Sigmoid colon (tissue), 7 donors: ENCODE measurements at places on chromosomes 3 and 15. TPM values are rescaled to one million over a fixed set of nuclear protein-coding genes. Genes with fewer than 3 reads are reported as not detected.
A peak's percentile ranks its signal among the peaks of the same experiment; 100 is the strongest.

DNA sequence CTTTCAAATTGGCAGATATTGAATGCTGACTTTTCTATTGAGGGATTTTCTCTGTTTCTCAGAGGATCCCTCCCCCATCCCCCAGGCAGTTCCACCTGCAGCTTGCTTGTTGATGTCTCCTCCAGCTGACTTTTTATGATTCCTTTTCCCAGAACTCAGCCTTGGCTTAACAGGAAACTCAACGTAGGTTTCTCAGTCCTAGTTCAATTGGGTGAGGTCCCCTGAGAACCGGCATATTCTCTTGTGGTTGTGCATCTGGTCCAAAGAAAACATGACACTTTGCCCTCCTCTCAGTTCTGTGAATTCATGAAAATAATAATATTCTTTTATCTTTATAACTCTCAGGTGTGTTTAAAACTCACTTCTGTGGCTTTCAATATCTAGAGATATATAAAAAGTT is 1222.1 kb downstream of the OTOL1 start:
- no peaks in the 10 kb centered on the region for H3K36me3 ChIP-seq
- H3K4me3 ChIP-seq: no peak overlapping the region

GRCh38 chr3:43155464-43156121 is 49.7 kb upstream of the POMGNT2 start:
- no peak overlapping the region for H3K27ac ChIP-seq
- peaks cover 14% of the 10 kb centered on the region for H3K4me1 ChIP-seq
- H3K36me3 ChIP-seq: no peaks in the 10 kb centered on the region
- no peak overlapping the region for H3K4me3 ChIP-seq
- no peaks in the 10 kb centered on the region for H3K27me3 ChIP-seq

DNA sequence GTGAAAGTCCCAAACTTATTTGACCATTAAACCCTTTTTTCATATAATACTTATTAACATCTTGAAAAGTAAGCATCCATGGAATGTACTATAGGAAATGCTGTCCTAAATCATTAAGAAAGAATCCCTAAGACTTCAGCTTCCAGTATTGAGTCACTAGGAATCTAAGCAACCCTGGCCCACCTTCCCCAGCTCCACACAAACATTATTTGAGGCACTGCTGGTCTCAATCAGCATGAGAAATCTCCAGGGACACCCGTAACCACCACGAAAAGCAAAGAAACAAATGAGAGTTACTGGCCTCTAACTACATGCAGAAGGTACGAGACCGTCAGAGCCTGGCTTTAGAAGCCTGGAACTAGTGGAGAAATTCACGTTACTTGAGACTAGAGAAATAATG is 68.2 kb downstream of the POLQ start:
- H3K4me1 ChIP-seq: no peaks in the 10 kb centered on the region
- no peak for DNase-seq
- H3K27me3 ChIP-seq: no peaks in the 10 kb centered on the region
- H3K27ac ChIP-seq: no peak overlapping the region
- H3K4me3 ChIP-seq: no peak overlapping the region

- no peaks in the 10 kb centered on the region for H3K27me3 ChIP-seq
- H3K4me1 ChIP-seq: no peaks in the 10 kb centered on the region
- no peak overlapping the region for H3K27ac ChIP-seq
- H3K4me3 ChIP-seq: no peak overlapping the region
- no peaks in the 10 kb centered on the region for H3K36me3 ChIP-seq
These were observed 14.0 kb upstream of the DLL4 start for GRCh38 chr15:40915116-40915661.

DNA sequence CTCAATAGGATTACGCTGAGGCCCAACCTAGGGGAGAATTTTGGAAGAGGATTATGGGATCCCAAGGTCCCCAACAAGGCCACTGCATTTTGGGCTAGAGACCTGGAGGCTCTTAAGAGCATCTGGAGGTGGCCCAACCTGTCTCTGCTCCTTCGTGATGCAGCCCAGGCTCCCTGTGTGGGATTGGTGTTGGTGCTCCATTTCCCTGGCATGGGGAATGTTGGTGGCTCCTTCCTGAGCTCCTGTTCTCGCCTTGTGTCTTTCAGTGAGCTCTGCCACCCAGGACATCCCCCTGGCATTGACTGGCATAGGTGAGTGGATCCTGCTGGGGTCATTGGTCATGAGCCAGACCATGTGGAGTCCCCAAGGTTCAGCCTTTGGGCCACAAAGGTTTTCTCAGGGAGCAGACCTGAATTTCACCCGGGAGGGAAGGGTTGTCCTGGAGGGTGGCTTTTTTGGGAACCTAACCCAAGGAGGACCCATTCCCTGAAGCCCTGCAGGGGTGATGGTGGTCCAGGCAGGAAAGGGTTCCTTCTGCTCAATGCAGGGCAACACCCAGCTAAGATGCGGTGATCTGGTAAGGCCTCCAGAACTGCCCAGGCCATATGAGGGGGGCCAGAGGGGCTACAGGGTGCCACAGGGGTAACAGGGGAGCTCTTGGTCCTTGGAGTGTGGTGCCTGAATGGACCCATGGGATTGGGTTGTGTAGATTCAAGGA is 202.5 kb downstream of the UBE3A start:
- H3K4me1 ChIP-seq: no peaks in the 10 kb centered on the region
- peak; percentile 30 for DNase-seq
- no peaks in the 10 kb centered on the region for H3K27me3 ChIP-seq
- no peak overlapping the region for H3K4me3 ChIP-seq

DNA sequence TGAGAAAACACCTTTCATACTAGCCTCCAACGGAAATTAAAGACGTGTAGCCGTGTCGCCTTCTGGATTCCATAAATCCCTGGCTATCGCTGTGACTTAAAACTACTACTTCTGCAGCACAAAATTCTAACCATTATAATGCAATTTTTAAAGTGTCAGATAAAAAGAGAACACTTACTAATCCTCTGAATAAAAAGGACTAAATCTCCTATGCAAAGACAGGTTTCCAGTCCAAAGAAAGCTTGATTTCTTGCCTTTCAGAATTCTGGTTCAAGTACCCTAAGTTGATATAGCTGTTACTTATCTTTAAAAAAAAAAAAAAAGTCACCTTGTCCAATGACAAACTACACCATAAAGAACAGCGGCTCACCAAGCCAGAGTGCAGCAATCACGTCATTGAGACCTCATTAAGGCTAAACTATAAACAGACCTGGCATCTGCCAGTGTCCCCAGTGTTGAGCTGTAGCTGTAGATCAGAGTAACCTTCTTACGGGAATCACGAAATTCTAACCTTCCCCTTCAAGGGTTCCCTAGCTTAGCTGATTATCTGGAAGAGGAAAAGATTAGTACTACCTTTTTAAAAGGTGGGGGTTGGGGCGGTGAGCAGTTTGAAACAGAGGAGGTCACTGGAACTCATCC is 2.2 kb downstream of the ABCC5 start:
- DNase-seq: no peak
- H3K4me3 ChIP-seq: no peak overlapping the region
- H3K36me3 ChIP-seq: no peaks in the 10 kb centered on the region
- no peak overlapping the region for H3K27ac ChIP-seq

DNA sequence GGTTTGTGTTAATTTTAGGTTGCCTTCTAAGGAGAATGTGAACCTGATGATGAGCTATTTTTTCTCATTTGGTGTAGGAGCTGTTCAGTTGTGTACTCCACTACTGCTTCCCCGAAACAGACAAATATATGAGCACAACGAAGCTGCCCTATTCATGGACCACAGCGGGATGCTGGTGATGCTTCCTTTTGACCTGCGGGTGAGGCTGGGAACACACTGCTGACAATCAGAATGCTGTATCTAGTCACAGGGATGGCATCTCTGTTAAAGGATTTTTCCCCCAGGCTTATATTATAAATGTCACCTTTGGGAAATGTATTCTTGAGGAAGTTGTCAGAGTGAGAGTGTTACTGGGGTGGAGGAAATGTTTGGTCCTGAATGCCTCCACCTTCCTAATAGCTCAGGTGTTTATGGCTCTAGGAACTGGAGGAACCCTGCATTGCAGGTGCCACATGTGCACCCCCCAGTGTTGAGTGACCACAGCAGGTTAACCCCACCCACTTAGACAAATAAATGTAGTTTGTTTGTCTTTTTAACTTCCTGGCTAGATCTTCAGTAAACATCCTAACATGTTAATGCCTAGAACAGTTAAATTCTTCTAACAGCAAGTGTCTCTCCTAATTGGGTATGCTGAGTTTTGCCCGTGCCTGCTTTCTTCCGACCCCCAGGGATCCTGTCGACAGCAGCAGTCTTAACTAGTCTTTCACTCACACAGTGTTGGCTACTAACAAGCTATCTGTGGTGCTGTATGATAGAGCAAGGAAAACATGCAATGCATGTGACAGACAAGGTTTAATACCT is 35.7 kb downstream of the SRP14 start:
- peaks cover 92% of the 10 kb centered on the region for H3K36me3 ChIP-seq
- H3K4me1 ChIP-seq: no peaks in the 10 kb centered on the region
- no peak overlapping the region for H3K4me3 ChIP-seq
- no peak overlapping the region for H3K27ac ChIP-seq

GRCh38 chr15:64191971-64192830 is 29.4 kb upstream of the PPIB start:
- no peaks in the 10 kb centered on the region for H3K27me3 ChIP-seq
- H3K27ac ChIP-seq: no peak overlapping the region
- H3K36me3 ChIP-seq: peaks cover 4% of the 10 kb centered on the region
- no peaks in the 10 kb centered on the region for H3K4me1 ChIP-seq
- no peak overlapping the region for H3K4me3 ChIP-seq

- no peak for DNase-seq
- H3K4me1 ChIP-seq: peaks cover 27% of the 10 kb centered on the region
- no peaks in the 10 kb centered on the region for H3K36me3 ChIP-seq
- peak overlapping the region; percentile 76 for H3K4me3 ChIP-seq
- peaks cover 5% of the 10 kb centered on the region for H3K27me3 ChIP-seq
- no peak overlapping the region for H3K27ac ChIP-seq
These were observed 42.3 kb upstream of the ROPN1 start for GRCh38 chr3:124034016-124034843.

DNA sequence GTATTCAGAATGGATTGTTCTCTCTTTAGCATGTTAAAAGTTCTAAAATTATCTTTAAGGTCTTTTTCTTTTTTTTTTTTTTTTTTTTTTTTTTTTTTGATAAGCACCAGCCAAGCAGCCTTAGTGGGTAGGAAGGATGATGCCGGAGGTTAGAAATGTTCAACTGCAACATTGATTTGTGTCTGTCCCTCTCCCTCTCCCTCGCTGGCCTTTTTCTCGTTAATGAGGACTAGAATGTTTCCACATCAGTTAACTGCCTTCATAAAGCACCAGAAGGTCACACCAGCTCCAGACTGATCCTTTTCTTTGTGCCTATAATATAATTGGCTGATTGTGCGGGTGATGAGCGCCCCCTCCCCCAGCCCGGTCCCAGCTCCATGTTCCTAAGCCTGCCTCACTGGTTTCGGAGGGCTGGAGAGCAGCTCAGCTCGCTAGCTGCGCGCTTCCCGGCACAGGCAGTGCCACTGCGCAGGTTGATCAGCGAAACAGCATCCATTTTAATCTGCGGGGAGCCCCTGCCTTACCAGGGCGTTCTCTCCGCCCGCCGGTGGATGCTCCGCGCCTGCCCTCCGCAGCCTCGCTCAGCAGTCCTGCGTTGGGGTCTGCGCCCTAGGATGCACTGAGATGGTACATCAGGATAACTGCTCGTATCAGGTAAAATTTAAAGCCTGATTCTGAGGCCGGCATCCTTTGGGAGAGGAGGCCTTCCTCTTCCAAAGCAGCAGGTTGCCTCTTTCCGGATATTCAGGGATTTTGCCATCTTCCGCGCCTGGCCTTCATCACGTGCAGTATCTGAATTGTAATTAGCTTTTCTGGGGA is 148.9 kb upstream of the IL12A start:
- no peaks in the 10 kb centered on the region for H3K27me3 ChIP-seq
- H3K36me3 ChIP-seq: no peaks in the 10 kb centered on the region
- H3K4me1 ChIP-seq: no peaks in the 10 kb centered on the region
- peak within 1 kb of the TSS; percentile 41 for H3K4me3 ChIP-seq
- DNase-seq: peak; percentile 76

- no peaks in the 10 kb centered on the region for H3K36me3 ChIP-seq
- H3K4me3 ChIP-seq: no peak overlapping the region
- no peak overlapping the region for H3K27ac ChIP-seq
- no peaks in the 10 kb centered on the region for H3K27me3 ChIP-seq
These were observed 199.1 kb downstream of the FAM43A start for GRCh38 chr3:194884649-194885315.

DNA sequence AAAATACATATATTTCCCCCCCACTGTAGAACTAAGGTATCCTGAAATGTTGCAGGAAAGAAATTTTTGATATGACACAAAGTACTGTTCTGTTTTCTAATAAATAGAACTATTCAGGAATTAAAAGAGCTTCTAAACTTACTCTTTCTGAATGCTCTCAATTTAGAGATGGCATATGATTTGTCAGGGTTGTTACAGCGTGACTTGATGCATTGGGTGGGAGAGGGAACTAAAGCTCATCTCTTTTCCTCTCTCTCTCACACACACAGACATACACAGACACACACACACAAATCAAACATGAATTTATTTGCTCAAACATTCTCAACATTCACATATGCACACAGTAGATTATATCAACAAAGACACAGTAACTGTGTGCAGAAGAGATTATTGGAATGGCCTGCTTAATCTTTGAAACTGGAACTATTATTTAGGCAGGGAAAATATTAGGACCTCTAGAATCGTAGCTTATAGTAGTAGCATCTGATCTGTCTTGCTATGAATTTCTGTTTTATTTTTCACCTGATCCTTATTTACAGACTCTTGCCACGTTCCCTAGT is 807.4 kb upstream of the GBE1 start:
- H3K27me3 ChIP-seq: no peaks in the 10 kb centered on the region
- H3K27ac ChIP-seq: no peak overlapping the region
- DNase-seq: no peak
- no peaks in the 10 kb centered on the region for H3K36me3 ChIP-seq
- no peak overlapping the region for H3K4me3 ChIP-seq
- no peaks in the 10 kb centered on the region for H3K4me1 ChIP-seq

- H3K27me3 ChIP-seq: no peaks in the 10 kb centered on the region
- peak overlapping the region; percentile 59 for H3K4me3 ChIP-seq
- DNase-seq: peak; percentile 66
- H3K4me1 ChIP-seq: no peaks in the 10 kb centered on the region
- peak overlapping the region; percentile 92 for H3K27ac ChIP-seq
These were observed 1.5 kb downstream of the PTPN9 start for GRCh38 chr15:75577401-75578172.

GRCh38 chr3:66377800-66378199 is 123.0 kb downstream of the LRIG1 start:
- H3K36me3 ChIP-seq: peaks cover 36% of the 10 kb centered on the region
- no peak for DNase-seq
- no peaks in the 10 kb centered on the region for H3K27me3 ChIP-seq

Gene EPHB3
- 20.2 TPM for polyA plus RNA-seq

Gene PLA2G4E
- not detected for polyA plus RNA-seq

Gene SSR3
- polyA plus RNA-seq: 61.9 TPM

Gene CHRM5
- polyA plus RNA-seq: 0.01 TPM

Gene STRA6
- polyA plus RNA-seq: not detected

Gene TBC1D5
- 7.2 TPM for polyA plus RNA-seq

Gene SELENOT
- polyA plus RNA-seq: 57.1 TPM

Gene PLA1A
- polyA plus RNA-seq: not detected

Gene B3GNT5
- polyA plus RNA-seq: 22.8 TPM
